ENCODE measurements at places on chromosomes 3 and 15. TPM values are rescaled to one million over a fixed set of nuclear protein-coding genes. Genes with fewer than 3 reads are reported as not detected.

Gene C2CD4A
- not detected for total RNA-seq

Gene TMEM207
- not detected for total RNA-seq

Gene SERINC4
- not detected for total RNA-seq

Gene FILIP1L
- total RNA-seq: 35.6 TPM

Gene SLC6A1
- not detected for total RNA-seq

Gene KLHL6
- under 0.01 TPM for total RNA-seq

Gene ROBO2
- total RNA-seq: 0.66 TPM

Gene CASR
- not detected for total RNA-seq

Gene PLSCR4
- total RNA-seq: 23.4 TPM

Gene SMCO1
- not detected for total RNA-seq

Gene FBXW12
- total RNA-seq: not detected

Gene CCNB2
- 48.0 TPM for total RNA-seq

Gene FNDC3B
- total RNA-seq: 435 TPM

Measured in placental pericyte (primary cell).